ENCODE measurements at places on chromosomes 11 and 22.

DNA sequence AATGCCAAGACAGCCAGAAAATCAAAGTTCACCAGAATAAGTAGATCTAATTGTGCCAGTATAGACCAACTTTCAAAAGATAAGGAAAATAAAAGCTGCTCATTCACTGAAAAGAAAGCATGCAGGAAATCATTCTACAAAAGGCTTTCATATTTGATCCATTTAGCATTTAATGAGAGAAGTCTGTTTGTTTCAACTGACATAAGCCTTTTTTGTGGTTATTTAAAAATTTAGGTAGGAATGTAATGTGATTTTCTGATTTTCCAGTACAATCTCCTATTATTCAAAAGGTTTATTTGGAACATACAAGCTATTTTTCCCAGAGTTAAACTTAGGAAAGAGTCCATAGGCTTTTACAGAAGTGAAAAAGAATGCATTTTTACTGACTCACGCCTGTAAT lies 92.7 kb downstream of the SBF2 start:
- DNase-seq: no peak

- no peak for DNase-seq
Measured at GRCh38 chr11:77180346-77180745, 52.3 kb downstream of the MYO7A start.

GRCh38 chr11:124663861-124664260 lies 9.7 kb downstream of the SIAE start:
- no peak for DNase-seq

GRCh38 chr11:17543041-17543440 lies 1.2 kb downstream of the USH1C start:
- no peak for DNase-seq

DNA sequence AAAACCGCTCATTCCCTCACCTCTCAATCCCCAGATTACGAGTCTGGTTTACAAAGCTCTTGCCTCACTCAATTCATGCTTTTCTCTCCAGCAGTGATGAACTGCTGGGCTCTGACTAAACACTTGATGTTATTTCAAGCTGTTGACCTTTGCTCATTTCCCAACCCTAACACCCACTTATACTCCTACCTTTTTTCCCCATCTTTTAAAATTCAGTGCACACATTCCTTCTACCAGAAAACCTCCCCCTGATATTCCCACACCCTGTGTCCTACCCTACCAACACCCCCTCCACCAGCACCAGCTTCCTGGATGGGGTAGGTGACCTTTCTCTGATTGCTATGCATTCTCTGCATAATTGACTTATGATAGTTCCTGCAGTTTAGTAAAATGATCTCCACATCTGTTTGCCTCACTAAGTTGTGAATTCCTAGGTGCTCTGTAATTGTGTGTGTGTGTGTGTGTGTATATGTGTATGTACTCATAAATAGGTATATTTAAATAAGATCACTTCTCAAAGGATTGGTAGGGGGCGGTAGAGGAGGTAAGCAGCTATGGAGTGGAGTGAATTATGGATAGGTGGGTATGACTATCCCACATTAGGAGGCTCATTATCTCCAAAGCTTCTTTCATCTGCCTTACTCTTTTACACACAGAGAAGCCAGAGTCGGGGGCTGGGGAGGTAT lies 842 bp downstream of the HEPACAM start:
- no peak for DNase-seq

Measured in NCI-H1048 (cell line).